ENCODE measurements at places on chromosomes 13 and 19.

GRCh38 chr13:80924596-80924995 is 583.7 kb upstream of the SPRY2 start:
- DNase-seq = no peak
- H3K27me3 ChIP-seq = no peaks in the 10 kb centered on the region
- peaks cover 8% of the 10 kb centered on the region for H3K4me1 ChIP-seq
- no peak overlapping the region for H3K27ac ChIP-seq
- H3K4me3 ChIP-seq = no peak overlapping the region

- peak overlapping the region; percentile 1 for H3K27ac ChIP-seq
- no peak overlapping the region for H3K4me3 ChIP-seq
- peaks cover 26% of the 10 kb centered on the region for H3K36me3 ChIP-seq
- DNase-seq = no peak
Observed at GRCh38 chr13:36981156-36981743, 17.9 kb downstream of the ALG5 start.

GRCh38 chr19:21749090-21749489 is 18.3 kb downstream of the ZNF100 start:
- H3K27me3 ChIP-seq = no peaks in the 10 kb centered on the region
- no peak for DNase-seq
- H3K27ac ChIP-seq = no peak overlapping the region
- H3K4me3 ChIP-seq = no peak overlapping the region

GRCh38 chr19:14333101-14333871 is 48.0 kb upstream of the ADGRE5 start:
- no peaks in the 10 kb centered on the region for H3K27me3 ChIP-seq
- H3K4me3 ChIP-seq = peak overlapping the region; percentile 52
- H3K36me3 ChIP-seq = no peaks in the 10 kb centered on the region
- H3K27ac ChIP-seq = peak overlapping the region; percentile 73

DNA sequence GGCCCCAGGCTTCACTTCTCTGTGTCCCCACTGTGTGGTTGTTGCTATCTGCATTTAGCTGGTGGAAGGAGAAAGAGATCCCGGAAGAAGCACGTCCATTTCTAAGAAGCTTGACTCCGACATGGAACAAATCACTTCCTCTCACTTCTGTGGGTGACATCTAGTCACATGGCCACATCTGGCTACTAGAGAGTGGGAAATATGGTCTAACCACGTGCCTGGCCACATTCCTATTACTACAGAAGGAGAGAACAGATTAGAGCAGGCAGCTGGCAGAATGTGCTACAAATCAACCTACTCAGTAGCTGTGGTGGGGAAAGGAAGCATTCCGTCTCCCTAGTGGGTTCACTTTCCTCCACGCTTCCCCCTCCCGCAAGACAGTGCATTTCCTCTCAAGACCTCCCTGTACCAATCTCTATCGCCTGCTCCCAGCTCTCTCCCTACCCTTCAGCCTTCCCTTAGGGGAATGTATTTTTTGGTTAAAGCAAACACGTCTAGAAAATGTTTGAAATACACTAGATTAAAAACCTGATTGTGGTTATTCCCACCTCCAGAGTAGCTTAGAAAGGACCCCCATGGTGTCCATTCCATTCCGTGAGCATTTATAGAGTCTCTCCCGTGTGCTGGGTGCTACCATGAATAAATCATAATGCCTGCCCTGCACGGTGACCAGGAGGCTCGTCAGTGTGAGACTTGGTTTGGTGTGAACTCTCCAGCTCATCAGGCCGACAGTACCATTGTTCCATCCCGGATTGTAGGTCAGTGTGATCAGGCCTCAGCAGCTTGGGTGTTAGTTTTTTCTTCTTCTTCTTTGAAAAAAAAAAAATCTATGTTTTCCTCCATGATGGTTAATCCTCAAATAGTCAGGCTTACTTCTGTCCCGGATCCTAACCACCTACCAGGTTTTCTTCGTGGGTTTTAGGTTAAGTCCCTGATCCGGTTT is 8.0 kb upstream of the AMER2 start:
- peaks cover 12% of the 10 kb centered on the region for H3K4me1 ChIP-seq
- no peak for DNase-seq
- H3K27ac ChIP-seq = no peak overlapping the region
- H3K36me3 ChIP-seq = no peaks in the 10 kb centered on the region

All from mesothelial cell of epicardium (in vitro differentiated cells).